ENCODE measurements at places on chromosomes 7 and 10.

DNA sequence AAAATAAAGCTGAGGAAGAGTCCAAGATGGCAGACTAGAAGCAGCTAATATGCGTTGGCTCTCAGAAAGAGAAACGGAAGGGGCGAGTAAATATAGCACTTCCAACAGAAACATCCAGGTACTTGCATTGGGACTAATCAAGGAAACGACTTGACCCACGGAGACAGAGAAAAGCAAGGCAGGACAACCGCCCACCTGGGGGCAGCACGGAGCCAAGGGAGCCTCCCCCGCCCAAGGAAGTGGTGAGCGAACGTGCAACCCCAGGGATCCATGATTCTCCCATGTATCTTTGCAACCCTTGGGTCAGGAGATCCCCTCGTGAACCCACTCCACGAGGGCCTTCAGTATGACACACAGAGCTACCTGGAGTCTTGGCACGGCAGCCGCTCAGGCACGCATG is 45.4 kb upstream of the GRM3 start:
- DNase-seq, result no peak

DNA sequence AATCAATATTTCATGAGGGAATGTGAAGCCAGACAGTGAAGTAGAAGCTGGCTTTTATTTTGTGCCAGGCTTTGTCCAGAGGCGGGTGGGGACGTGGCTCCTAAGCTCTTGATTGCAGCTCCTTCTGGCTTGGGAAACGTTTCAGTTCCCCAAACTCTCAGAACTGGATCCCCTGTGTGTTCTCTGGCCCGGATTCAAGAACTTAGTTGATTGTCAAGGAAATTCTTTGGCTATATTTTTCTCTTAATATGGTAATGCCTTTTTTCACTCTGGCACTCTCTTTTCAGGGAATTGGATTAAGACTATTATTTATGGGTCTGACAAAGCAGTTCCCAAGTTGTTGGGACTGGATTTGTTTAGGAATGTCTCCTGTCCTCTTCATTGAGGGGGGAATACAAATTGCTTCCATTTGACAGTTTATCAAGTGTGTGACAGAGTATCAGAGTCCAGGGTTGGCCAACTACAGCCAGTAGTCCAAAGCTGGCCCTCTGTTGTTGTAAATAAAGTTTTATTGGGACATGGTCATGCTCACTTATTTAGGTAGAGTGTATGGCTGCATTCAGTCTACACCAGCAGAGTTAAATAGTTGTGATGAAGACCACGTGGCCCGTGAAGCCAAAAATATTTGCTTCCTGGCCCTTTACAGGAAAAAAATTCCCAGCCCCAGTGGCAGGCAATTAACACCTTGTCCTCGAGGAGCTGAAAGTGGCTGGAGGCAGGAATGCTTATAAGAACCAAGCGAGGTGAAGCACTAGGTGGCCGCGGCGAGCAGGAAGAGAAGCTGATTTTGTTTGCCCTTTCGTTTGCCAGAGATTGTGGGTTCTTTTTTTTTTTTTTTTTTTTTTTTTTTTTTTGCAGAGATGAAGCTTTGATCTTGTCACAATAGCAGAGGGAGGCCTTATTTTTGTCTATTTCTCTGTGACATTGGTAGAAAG is 34.3 kb downstream of the HTRA1 start:
- peak; percentile 24 for DNase-seq

- no peak for DNase-seq
Observed at GRCh38 chr7:37068902-37069301, 344.6 kb upstream of the AOAH start.

DNA sequence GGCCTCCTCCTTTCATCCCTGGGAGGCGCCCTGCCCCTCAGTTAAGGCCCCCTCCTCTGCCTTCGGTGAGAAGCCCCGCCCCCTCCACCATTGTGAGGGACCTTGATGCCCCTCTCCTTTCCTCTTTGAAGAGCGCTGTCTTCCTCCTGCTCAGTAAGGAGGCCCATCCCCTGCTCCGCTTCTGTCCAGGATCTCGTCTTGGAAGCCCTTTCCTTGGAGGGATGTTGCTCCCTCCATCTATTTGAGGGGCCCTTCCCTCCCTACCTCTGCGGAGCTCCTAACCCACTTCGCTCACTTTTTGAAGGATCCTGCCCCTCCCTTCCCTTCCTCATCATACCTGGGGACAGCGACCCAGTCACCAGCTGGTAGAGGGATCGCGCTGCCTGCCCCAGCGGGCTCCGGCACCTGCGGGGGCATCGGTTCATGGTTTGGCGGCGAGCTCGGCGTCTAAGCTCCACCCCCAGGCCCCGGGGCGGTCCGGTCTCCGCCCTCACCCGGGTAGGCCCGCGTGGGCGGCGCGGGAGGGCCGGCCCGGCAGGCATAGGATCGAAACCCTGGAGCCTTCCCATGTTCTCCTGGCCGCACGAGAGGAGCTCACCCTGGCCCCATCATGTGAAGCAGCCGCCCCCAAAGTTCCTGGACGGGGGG is 4.1 kb downstream of the KCNIP2 start:
- DNase-seq, result peak; percentile 75

GRCh38 chr7:27188386-27189294 is 3.6 kb upstream of the HOXA11 start:
- peak; percentile 54 for DNase-seq

GRCh38 chr10:6411436-6411835 is 168.6 kb downstream of the PRKCQ start:
- DNase-seq, result no peak

DNA sequence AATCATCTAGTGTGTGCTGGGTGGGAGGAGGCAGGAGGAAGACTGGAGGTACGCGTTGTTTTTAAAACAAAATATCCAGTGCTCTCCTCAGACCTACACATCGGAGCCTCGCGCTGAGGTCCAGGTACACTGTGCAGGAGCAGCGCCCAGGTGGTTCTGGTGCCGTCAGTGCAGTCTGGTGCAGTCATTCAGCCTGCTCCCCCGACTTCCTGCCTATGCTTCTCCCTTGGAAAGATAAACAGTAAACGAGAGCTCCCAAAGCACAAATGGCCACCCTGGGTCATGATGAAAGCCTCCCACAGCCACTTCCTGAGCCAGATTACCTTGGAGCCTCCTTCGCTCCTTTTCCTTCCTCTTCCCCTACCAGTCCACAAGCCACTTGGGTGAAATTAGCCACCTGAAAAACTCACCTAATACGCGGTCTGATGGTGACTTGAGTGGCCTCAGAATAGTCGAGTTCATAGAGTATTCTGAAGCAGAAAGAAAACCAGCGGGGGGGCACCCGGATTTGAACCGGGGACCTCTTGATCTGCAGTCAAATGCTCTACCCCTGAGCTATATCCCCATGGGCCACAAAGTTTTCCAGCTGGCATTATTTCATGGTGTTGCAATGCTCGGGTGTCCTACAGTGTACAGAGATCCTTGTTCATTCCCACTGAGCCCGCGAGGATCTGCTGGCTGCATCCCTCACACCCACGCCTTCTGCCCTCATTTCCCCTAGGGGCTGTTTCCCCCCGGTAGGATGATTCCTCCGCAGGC is 82.5 kb downstream of the ZNF467 start:
- no peak for DNase-seq

DNA sequence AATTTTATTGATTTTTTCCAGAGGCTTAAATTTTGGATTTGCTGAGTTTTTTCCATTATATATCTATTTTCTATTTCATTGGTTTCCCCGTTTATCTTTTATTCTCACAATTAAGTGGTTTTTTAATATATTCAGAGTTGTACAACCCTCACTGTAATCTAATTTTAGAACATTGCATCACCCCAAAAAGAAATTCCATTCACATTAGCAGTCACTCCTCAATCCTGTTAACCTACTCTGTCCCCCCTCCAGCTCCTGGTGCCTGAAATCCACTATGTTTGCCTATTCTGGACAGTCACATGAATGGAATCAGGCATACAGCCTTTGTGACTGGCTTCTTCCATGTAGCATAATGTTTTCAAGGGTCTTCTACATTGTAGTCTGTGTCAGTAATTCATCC is 55.8 kb upstream of the ITGA8 start:
- DNase-seq, result no peak

GRCh38 chr10:123945325-123945920 is 53.8 kb upstream of the CPXM2 start:
- DNase-seq, result no peak

DNA sequence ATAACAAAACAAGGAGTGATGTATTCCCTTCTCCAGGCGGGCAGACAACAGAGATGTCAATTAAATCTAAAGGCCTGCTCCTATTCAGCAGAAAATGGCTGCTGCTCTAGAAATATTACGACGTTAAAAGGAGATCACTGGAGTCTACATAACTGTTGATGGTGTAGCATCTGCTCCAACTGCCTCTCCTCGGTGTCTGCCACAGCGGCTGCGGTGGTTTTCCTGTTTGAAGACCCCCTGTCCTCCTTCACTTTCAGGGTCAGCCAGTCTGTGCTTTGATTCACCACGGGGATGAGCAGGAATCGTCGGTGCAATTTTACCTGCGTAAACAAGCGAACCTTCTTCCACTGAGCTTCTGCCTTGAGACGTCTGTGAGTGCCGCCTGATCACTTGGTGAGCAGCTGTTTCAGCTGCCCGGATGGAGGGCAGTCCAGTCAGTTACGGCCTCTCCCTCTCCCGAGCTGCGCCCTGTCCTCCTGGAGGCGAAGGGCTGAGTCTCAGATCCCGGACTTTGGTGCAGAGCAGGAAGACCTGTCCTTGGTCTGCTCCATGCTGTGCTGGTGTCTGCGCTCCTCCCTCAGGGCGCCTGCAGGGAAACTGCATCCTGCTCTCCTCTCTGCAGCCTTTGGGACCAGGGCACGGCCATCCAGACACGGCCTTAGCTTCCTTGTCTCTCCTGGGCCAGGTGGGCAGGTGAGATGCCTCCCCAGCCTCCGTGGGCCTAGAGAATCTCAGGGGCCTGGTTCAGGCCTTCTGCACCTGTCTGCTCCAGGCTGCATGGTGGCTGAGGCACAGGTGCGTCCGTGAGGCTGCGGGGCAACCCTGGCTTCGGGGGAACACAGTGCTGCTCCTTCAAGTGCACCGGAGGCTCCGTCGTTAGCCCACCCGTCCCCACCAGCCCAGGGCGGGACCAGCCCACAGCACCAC is 326.6 kb downstream of the ADARB2 start:
- no peak for DNase-seq

DNA sequence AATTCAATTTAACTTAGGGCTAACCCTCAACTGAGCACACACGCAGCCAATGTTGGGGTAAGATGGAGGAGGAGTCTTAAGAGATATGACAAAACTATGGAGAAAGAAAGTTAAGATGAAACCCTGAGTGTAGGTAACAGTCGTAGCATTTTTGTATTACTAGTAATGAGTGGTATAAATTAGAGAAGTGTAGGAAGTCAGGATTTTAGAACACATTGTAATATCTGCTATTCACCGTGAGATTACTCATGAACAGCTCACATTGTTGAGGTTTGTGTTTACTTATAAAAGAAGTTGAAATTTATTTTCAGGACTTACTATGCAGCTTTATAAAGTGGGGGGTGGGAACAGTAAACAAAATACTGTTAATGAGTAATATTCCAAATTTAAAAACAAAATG is 107.2 kb downstream of the ARHGAP21 start:
- DNase-seq, result no peak

- no peak for DNase-seq
Observed at GRCh38 chr7:26007510-26007909, 144.5 kb upstream of the NFE2L3 start.

DNA sequence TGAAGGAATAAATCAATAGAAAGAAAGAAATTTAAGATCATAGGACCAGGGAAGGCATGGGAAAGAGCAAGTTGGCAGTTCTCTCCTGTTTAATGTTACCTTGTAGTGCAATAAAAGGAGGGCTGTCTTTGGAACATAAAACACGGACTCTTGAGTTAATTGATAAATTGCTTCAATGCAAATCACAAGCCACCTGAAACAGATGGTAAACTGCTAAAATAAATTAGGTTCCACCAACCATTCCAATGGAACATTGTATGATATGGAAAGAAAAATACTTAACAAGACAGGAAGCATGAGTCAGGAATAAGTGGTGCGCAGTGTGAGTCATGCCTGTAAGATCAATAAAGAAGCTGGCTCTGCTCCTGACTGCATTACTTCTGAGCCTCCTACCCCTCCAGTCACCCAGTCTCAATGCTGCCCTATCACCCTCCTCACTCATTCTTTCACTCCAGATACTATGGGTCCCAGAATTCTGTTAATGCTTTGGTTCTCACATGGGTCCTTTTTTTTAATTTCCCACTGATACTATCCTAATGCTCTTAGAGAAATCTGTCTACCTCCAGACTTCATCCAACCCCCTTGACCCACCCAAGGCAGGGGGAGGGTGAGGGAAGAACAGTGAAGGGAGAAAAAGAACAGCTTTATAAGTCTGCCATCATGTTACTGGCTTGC is 78.9 kb downstream of the LRRC17 start:
- DNase-seq, result no peak

DNA sequence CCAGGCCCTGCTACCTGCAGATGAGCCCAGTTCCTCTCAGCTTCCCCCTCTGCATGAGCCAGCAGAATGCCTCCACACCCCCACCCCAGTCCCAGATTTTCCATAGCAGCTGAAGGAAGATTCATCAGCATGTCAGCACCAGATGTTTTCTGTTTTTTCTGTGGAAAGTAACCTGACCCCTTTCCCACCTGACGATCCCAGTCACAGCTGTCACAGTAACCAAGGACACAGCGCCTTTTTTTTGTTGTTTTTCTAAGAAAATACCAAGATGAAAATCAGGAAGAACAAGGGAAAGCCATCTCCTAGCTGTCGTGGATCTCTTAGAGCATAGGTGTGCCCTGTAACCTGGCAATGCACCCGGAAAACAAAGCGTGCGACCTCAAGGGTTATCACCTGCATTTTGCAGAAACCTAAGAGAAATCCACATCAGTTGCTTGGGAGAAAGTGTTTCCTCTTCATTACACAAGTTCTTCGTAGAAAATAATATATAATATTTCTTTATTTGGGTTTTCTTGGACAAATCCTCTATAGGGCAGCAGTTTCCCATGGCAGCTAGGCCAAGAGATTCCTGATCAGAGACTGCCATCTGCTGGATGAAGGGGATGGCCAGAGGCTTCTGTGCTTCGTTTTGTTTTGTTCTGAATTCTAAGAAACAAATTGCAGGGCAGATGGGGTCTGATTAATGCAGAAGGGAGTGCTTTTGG is 401.9 kb downstream of the TNS3 start:
- no peak for DNase-seq

GRCh38 chr7:86664486-86664885 is 20.8 kb downstream of the GRM3 start:
- DNase-seq, result no peak

DNA sequence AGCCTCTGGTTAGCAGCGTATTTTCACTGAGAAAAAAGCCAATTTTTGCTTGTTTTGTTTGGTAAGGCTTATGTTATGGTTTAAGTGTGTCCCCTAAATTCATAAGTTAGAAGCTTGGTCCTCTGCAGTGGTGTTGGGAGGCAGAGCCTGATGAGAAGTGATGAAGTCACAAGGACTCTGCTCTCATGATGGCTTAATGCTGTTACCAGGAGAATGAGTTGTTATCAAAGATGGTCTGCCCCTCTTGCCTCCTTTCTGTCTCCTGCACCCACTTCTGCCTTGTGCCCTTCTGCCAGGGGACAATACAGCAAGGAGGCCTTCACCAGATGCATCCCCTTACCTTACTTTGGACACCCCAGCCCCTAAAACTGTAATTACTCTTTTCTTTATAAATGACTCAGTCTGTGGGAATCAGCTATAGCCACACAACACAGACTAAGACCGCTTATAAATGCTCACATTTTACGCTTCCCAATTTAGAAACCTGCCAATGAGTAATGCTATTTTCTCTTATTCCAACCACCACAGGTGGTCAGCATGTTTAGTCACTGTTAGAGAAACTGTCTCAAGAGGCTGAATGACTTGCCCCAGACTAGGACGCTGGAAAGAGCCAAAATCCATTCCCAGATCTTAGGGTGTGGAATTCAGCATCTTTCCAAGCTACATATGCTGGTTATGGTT is 6.1 kb upstream of the PKD1L1 start:
- no peak for DNase-seq

GRCh38 chr10:11154333-11154732 is 136.7 kb downstream of the CELF2 start:
- DNase-seq, result no peak

- DNase-seq, result no peak
Observed at GRCh38 chr7:109020251-109020650, 450.6 kb downstream of the DNAJB9 start.

Data from activated T-cell treated with anti-CD3 and anti-CD28 coated beads, Interleukin-2, amount 50 U/mL, for 1 hour (primary cell).